HuH-7.5 (cell line): ENCODE measurements at places on chromosomes 5 and 9.

DNA sequence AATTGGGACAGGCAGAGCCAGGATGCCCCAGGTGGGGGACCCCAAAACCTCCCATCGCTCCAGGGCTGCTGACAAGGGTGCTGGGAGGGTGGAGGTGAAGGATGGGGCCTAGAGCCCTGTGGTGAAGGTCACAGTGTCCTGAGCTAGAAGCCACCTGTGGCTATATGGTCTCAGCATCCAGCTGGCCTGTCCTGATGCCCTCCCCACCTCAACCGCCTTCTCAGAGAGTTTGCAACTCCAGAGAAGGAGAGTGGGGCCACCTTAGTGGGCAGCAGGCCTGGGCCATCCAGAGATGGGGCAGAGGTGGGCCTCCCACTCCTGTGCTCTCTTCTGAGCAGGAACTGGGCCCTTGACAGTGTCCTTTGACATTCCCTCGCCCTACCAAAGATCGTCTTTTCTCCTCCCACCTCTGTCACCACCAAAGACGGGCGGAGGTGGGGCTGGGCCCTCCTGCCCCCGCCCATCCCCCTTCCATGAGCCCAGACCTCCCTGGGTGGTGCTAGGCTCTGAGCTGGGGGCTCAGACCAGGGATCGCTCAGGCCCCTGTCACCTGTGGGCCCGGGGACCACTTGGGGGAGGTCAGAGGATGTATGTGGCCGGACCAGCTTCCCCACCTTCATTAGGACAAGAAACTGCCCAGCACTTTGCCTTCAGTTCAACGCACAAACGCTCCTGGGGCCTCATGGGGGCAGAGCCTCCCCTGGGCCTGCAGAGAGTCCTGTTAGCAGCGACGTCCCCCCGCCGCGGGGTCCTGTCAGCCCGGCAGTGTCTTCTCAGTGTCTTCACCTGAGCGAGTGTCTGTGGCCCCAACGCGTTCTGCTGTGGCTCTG is 10.0 kb upstream of the DOLPP1 start:
- DNase-seq = no peak

GRCh38 chr5:175823731-175824525 is 47.5 kb upstream of the CPLX2 start:
- DNase-seq = no peak

- DNase-seq = no peak
Observed at GRCh38 chr5:19519448-19519847, 468.6 kb downstream of the CDH18 start.

DNA sequence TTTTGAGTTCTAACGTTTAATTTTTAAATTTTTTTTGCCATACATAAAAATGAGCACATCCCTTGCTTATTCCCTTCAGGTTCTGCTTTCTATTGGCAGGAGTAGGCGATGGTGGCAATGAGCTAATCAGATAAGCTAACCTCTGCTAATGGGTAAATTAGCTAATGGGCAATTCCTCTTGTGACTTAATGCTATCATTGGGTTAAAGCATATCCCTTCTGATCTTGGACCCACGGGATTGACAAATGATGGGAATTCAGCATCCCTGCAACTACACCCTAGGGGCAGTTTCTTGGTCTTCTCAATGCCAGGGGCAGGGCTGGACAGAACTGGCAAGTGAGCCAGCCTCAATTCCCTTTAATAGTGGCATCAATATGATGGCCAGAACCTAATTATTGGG is 70.2 kb upstream of the IL12B start:
- no peak for DNase-seq

DNA sequence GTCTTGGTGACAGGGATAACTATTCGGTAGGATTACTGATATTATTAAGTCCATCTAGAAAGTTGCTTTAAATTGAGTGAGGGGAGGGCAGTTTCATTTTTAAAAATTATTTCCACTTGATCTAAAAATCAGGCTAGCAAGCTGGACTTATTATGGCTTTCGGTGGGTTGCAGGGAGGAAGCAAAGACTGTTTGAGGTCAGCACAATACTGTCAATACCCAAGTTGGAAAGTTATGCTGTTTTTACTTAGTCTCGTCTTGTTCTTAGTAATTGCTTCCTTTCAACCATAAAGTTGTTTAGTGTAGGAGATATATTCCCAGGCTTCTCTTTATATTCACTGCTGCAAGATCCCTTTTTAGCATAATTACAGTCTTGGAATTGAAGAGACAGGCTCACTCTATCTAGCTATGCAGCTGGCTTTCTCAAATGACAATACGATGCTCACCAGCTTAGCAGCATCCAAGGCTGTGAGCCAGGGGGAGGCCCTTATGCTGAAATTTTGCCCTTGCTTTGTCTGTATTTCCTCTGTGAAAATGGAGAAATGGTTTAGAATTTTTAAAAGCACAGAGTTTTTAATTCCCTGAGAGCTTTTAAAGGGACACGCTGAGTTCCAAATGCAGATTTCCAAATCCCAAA is 68.2 kb upstream of the APC start:
- DNase-seq = no peak

DNA sequence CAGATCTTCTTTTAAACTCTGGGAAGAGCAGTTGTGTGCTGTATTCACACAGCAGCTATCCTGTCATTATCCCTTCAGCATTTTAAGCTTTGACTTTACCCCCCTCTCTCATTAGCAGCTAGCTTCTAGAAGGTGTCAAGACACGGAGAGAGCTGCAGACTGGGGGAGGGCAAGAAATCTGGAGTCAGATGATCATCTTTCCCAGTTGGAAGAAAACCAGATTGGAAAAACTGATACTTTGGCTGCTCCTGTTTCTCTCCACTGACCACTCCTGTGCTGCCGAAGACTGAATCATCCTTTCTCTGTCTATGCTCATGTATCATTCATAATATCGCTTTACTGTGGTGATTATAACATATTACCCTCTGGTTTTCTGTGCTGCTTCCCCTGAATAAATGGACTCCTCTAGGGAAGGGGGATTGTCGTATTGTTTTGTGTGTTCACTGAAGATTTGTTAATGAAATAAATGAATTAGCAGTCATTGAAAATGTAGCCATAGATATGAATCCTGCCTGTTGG is 75.1 kb downstream of the SH3GL2 start:
- DNase-seq = no peak

- DNase-seq = no peak
Observed at GRCh38 chr9:96241391-96241809, 60.6 kb downstream of the HSD17B3 start.

DNA sequence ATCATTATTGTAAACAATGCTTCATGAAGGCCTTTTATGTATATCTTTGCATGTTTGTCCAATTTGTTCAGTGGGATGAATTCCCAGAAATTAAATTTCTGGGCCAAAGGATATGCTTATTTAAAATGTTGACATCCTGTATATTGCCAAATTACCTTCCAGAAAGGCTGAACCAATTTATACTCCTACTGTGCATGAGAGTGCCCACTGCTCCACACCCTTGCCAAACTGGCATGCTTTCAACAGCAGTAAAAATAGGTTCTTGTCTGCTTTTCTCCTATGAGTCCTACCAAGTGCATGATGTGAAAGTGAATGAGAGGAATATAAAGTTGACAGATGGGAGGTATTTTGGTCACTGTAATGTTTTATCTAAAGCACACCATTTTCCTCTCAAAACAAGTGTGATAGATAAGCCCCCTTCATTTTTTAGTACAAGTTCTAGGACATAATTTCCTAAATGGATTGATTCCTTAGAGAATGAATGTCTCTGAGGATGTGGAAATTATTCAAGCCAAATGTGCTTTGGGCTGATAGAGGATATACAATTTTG is 70.5 kb upstream of the ERBIN start:
- no peak for DNase-seq

- DNase-seq = no peak
Observed at GRCh38 chr5:57211039-57211438, 37.2 kb downstream of the GPBP1 start.

DNA sequence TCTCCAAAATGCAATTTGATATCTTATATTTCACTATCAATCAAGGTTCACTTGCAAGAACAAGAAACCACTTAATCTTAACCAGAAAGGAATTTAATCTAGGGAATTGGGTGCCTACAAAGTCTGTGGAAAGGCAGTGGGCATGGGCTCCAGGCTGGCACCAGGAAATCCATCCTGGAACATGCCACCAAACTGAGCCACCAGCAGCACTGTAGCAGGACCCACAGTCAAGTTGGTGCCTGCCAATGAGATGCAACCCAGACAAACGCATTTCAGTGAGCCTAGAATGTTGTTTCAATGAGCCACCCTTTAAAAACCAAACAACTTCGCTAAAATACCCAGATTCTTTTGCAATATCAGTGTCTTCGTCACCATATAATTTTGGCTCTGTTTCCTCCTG is 71.1 kb downstream of the PRKACG start:
- DNase-seq = no peak

GRCh38 chr5:146595088-146595487 is 79.1 kb upstream of the GPR151 start:
- no peak for DNase-seq

- DNase-seq = no peak
Observed at GRCh38 chr5:181221105-181221791, 1.8 kb upstream of the TRIM41 start.

GRCh38 chr9:129365196-129365595 is 187.1 kb upstream of the IER5L start:
- DNase-seq = no peak

DNA sequence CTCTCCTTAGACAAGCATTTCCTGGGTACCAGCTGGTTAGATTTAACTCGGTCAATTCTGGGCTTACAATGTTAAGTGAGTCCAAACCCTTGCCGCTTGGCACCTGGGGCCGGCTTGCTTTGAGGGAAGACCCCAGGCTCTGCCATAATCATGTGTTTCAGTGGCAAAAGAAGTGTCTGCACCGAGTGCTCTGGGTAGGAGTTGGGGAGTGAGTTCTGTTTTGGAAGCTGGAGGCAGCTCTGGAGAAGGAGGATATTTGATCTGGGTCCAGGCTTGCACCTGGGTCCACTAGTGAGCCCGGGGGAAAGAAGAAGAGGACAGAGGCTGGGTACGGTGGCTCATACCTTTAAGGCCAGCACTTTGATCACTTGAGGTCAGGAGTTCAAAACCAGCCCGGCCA is 8.4 kb upstream of the OLFM1 start:
- DNase-seq = no peak
